ENCODE measurements at places on chromosomes 2 and 18. TPM values are rescaled to one million over a fixed set of nuclear protein-coding genes. Genes with fewer than 3 reads are reported as not detected.
A peak's percentile ranks its signal among the peaks of the same experiment; 100 is the strongest.

C2orf80 gene
- total RNA-seq = not detected

DNA sequence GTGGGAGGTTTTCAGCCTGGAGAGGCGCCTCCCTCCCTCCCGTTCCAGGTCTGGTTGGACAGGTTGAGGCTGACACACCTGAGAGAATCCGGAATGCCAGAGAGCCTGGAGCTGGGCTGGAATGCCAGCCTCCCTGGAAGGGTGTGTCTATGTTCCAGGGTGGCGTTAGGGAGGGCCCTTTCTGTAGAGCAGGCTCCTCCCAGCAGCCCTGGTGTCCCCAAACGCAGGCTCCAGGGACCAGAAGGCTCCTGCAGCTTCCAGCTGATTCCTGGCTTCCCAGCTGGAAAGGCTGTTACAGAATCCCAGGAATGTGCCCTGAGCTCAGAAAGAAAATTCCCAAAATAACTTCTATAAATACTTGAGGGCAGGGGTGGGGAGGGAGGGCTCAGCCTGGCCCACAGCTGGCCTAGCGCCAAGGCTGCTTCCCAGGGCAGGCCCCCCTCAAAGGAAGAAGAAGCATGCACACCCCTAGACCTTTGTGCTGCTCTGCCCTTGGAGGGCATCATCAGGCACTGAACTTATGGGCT is 85.4 kb downstream of the STPG4 start:
- peak; percentile 82 for DNase-seq

DNA sequence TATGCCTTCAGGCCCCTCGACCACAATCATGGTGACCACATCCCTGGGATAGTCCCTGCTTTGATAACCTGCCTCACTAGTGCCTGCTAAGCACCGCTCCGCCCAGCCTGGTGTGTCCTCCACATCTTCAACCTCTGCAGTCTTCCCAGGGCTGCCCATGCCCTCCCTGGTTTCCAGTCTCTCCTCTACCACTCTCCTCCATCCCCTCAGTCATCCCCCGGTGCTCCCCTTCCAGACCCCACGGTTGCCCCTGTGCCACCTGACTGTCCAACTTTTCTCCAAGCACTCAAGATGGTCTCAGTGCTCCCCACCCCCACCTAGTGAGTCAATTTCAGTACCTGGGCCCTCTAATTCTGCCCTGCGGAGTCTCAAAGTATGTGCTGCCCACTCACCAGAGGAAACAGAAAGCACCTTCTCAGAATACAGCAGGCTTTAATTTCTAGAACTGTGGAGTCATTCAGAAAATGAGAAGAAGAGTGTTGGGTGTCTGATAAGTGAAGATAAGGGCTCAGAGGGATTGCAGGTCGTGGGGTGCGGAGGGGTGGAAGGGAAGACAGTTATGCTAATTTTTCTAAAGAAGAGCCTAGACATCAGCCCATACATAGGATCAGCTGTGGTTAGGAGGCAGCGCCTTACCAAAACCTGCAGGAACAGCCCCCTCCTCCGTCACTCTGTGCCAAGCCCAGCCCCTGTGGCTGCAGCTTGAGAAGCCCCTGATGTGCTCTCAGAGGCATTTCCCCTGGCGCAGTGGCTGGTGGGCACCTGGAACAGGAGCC is 53.6 kb upstream of the CAB39 start:
- no peak for DNase-seq

ATAD2B gene
- 5.6 TPM for total RNA-seq

Data from foreskin keratinocyte (primary cell).